Fibroblast of villous mesenchyme (primary cell): ENCODE measurements at places on chromosomes 16 and 17. TPM values are rescaled to one million over a fixed set of nuclear protein-coding genes. Genes with fewer than 3 reads are reported as not detected.

DNA sequence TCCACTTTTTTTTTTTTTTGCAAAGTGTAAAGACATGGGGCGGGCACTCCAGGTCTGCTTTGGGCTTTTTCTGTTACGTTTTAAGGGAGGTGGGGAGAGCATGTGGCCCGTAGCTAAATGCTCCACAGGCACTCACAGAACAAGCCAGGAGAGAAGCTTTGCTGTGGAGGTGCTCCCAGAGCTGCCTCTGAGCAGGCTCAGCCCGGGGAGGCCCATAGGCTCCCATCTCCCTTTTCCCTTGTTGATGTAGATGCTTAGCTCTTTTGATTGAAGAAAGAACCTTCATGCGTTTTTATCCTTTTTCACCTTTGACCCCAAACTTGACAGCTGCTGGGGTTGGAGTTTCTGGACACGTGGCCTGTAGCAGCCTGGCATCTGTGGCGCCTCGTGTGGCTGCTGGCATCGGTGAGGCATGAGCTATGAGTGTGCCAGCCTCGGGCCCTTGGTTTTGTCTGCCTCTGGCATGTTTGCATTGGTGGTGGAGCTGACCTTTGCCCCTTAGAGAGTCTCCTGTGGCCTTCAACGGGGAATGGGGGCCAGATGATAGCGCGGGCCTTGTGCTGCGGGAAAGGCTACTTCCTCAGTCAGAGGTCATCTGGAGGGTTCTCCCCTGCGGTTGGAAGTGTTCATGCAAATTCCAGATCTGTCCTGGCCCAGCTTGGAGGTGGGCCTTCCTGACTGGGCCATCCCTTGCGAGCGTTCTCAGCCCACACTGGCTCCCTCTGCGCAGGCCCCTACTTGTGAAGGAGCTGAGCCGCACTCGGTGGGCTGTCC, 20.0 kb upstream of the IL17C start:
- DNase-seq, result peak; percentile 69

DNA sequence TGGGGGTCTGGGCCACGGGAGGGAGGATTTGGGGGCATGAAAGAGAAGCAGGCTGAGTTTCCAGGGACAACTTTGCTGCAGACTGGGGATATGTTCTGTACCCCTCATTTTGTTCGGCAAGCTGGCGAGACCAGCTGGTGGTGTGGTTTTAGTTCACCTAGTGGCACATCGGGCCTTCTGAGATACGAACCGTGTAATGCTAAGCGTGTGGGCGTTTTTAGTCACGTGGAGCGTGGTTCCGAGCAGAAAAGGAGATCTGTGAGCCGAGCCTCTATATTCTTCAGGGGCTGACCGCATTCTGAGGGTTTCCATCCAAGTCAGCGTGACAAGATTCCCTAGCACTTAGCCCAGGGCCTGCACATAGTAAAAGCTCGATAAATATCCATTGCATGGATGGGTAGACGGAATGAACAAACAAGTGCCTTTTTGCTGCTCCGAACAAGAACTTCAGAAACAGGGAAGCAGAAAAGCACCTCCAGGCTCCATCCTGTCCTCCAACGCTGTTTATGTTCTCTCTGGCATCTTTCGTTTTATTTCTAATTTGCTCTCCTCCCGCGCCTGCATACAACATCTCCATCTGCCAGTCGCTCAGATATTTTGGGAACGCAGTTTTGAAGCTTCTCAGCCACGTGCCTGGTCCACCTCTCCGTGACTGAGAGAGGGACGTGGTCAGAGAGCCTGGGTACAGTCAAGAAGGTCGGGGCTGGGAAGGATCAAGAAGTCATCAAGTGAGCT, 5.8 kb downstream of the SYT17 start:
- DNase-seq, result no peak

- DNase-seq, result no peak
Observed at GRCh38 chr16:70416748-70417616, 21.9 kb downstream of the ST3GAL2 start.

DNA sequence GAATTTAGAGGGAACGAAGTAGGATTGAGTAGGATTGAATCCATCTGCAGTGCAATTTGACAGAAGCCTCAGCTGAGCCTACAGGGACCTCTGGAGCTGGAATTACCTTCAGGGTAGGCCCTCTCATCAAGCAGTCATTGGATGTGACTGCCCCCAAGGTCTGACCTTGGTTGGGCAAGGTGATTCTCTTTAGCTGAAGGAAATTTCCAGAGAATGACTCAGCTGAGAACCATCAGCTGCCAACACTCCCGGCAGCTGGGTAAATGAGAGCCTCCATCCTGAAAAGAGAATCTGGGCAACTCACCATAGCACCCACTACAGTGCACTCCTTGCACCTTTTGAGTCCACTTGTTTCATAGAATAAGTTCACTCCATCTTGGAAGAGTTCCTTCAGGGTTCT, 113.5 kb upstream of the MED13 start:
- peak; percentile 56 for DNase-seq

DNA sequence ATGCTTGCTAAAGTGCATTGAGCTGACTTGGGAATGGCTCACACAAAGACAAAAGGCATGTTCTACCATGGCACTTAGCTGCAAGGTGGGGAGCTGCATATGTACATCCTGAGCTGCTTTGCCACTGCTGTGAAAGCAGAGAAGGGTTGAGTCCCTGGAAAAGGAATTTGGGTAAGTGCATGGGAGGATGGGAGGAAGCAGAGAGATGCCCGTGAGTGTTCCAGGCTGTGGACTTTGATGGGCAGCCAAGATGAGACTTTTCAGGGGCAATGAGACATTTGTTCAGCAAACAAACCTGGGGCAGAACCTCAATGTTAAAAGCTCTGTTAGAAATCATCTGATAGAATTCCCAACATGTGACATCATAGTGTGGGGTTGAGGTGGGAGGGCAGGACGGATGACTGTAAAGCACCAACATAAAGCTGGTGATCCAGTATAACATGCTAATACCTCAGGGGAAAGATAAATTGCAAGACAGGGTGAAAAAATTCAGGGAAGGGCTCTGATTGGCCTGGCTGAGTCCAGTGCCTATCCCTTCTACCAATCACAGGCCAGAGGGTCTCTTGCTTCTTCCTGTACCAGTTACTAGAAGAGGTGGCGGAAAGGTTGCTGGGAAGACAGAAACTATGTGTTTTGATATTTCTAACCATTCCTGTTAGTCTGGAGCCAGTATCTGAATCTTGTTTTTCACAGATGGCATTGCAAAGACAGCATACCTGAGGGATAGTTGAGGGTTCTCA, 163.2 kb downstream of the UTP18 start:
- DNase-seq, result no peak

The TBC1D3H gene
- total RNA-seq, result not detected in 2 replicates

The NQO1 gene
- total RNA-seq, result 384 and 934 TPM in 2 replicates

The PRR29 gene
- total RNA-seq, result under 0.01 TPM in 2 replicates

The BICDL2 gene
- under 0.01 TPM in 1 of 2 replicates, not detected in the other for total RNA-seq
